ENCODE measurements at places on chromosomes 16 and 17.

DNA sequence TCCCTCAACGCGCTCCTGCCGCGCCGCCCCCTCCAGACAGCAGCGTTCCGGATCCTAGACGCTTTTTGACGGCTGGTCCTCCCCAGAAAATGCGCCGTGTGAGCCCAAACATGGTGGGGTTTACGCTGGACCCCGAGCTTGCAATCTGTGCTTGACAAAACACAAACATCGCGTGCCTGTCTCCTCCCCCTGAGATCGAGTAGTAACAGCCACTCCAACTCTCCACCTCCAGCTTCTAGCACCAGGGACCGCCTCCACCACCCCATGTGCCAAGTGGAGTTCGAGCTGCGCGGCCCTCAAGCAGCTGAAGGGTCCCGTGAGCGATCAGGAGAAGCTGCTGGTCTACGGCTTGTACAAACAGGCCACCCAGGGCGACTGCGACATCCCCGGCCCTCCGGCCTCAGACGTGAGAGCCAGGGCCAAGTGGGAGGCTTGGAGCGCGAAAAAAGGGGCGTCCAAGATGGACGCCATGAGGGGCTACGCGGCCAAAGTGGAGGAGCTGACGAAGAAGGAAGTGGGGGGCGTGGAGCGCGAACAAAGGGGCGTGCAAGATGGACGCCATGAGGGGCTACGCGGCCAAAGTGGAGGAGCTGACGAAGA, 656 bp upstream of the GEMIN4 start:
- peak; percentile 19 for DNase-seq

DNA sequence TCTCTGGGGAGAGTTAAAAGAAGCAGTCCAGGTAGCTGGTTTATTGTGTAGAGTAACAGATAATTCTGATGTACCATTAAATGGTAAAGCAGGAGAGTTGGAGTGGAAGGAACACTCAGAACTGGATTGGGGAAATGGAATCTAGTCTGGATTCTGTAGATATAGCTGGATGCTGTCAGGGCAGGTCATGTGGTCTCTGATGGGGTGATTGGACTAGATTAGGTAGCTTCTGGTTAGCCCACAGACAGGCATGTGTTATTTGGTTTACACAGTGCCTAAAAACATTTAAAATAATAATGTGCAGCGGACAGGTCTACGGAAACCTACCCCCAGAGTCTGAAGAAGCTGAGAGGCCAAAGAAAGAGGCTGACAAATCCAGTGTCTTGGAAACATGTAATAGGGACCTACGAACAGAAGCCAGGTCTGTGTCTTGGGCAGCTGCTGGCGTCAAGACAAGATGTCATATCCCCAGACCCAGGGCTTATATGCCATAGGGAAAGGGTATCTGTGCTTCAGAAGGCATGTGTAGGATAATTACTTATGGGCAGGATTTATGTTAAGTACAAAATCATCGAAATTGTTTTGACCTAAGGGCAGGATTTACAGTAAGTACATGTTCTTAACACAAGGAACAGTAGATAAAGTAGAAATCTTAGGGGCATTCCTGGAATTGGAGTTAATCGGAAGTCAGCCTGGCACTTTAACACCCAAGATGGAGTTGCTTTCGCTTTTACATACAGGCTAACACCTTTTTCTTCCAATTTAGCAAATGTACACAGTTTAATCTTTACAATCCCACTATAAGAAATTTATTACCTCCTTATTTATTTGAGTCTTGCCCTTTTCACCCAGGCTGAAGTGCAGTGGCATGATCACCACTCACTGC, 12.4 kb downstream of the LUC7L3 start:
- DNase-seq = no peak

DNA sequence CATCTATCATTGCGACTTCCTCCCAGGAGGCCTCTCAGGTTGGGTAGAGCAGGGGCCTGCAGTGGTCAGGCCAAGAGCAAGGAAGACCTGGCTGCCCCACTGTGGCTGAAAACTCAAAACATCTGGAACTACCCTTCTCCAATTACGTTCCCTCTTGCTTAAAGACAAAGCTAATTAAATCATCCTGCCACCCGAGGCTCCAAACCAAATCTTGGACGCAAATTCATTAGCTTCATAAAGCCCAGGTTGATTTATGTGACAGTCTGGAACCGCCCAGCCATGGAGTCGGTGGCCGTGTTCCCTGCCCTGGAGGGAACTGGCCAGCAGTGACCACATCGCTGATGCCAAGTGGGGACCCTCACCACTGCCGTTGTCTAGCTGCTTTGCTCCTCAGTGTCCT, 21.4 kb downstream of the GRIN2C start:
- DNase-seq = no peak

DNA sequence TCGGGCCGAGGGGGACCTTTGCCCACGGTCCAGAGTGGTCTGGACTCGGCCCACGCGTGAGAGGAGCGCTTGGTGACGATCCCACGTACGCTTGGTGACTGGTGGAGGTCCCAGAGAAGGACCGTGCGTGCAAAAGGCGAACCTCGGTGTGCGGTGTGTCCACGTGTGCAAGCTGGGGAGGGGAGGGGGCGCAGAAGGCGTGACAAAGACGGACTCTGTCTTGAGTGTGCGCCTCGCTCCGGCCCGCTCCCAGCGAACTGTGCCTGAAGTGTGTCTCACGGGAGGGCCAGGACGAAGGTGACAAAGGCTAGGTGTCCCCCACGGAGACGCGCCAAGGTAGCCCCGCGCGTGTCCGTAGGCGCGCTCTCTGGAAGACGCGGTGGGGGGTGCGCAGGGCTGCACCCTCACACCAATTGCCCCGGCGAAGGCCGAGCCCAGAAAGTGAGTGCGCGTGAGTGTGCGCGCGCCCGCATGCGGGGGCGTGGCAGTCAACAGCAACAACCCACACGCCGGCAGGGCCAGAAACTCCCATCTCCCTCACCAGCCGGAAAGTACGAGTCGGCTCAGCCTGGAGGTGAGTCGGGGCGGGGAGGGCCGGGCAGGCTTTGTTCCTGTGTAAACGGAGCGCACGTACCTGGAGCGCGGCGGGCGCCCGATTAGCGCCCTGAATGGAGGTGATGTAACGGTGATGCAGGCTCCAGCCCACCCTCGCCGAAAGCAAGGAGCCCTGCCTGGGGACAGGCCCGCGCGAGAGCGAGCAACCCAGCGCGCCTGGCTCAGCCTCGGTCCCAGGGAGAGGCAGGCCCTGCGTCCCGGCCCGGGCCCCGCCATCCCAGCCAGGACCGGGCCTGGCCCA, at the start of gene GPRC5C:
Gene GPRC5C (plus strand): TSS at position 521 of the 856 bp plus-strand sequence. CDS start 7,689 bp downstream, outside the sequence.
- DNase-seq = no peak

DNA sequence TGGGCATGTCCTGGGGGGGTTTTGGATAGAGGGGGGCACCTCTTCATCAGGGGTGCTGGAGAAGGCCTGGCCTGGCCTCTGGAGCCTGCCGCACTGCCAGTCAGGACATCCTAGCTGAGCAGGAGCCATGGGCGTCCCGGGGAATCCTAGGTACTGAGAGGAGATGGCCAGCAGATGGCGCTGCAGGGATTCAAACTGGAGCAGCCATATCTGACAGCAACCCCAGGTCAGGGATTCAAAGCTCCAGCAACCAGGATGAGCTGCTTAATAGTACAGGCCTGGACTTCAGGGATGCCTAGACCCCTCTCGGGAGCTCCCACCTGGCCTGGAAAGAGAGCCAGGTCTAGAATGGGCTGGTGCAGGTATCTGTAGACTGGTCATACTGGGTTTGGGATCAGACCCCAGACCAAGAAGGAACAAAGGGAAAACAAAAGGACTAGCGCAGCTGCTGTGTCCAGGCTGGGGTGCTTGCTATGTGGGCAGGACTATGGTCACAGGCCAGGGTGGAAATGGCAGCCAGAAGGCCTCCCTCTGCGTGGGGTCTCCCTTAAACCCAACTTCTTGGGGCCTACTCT, 306.9 kb upstream of the RBFOX1 start:
- DNase-seq = peak; percentile 26

- DNase-seq = peak; percentile 18
Measured at GRCh38 chr16:22898874-22899348, 84.9 kb downstream of the HS3ST2 start.

GRCh38 chr16:75287708-75288107, 36.3 kb upstream of the BCAR1 start:
- no peak for DNase-seq

GRCh38 chr17:62696726-62697490, 69.4 kb downstream of the MRC2 start:
- DNase-seq = no peak

GRCh38 chr16:56832768-56833167, 32.2 kb upstream of the SLC12A3 start:
- DNase-seq = no peak

GRCh38 chr17:40448213-40448638, 5.0 kb downstream of the IGFBP4 start:
- no peak for DNase-seq

- no peak for DNase-seq
Measured at GRCh38 chr17:2943981-2944380, 119.4 kb downstream of the OR1D5 start.

DNA sequence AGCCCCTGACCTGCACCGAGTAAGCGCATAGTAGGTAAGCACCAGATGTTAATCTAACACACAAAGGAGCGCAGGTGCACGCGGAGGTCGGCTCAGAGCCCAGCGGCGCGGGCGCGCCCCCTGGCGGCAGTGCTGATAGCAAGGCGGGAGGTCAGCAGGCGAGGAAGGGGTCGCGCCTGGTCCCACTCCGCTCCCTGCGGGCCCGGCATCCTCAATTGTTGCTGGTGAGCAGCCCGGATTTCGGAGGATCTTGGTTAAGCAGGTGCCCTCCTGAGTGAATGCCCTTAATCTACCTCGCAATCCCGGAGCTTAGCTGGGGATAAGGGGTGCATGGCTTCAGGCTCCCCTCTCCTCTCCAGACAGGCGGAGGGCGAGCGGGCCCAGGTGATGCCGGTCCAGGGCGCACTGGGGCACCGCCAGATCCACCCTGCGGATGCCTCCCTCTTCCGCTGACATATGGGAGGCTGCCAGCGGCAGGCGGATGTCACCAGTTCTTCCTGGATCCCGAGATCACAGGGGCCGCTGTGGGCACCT, 4.0 kb upstream of the WNT3 start:
- no peak for DNase-seq

DNA sequence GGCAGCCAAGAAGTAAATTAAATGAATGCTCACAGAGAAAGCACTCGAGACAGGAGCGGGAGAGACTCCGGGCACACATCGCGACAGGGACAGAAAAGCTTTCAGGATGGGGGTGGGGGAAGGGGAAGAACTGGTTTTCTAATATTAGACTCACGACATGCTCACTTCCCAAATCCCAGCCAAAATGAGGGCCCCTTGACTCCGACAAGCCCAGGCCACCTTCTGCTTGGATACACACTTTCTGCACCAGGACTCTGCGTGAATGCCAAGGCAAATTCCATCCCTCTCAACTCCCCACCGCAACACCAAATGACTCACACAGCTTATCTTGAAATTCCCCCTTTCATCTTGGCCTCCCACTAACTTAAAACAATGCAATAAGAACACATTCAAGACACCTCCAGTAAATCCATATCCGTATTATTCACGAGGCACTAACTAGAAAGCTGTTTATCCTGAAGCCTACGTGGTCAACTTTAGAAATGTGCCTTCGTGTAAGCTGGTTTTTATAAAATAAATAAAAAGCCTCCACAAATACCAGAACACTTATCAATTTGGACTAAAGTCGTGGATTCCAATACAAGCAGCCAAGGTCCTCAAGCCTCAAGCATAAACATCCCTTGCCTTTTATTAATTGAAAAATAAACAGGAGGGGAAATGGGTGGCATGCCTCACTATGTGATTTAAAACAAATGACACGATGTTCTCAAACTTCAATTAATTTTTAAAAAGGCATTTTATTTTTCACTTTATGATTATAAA, 46.1 kb downstream of the NXN start:
- no peak for DNase-seq

- no peak for DNase-seq
Measured at GRCh38 chr17:47235923-47236322, 17.7 kb upstream of the ITGB3 start.

- DNase-seq = no peak
Measured at GRCh38 chr16:57098188-57098841, 5.9 kb downstream of the CPNE2 start.

DNA sequence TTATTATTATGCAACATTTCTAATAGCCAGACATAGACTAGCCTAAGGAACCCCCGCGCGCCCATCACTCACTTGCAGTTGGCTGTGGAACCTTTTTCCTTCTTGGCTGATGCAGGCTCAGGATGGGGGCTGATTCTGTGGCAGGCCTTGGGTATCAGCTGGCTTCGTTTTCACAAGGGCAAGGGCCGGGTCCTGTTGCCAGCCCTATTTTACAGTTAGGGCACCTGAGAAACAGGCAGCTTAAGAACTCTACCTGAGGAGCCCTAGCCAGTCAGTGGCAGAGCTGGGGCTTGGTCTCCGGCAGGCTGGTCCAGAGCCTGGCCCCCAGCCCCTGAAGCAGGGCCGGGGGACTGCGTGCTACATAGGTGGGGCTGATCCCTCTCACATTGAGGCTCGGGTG, 28.7 kb downstream of the ADGRG5 start:
- no peak for DNase-seq

- DNase-seq = no peak
Measured at GRCh38 chr17:81317961-81318605, 23.0 kb upstream of the SLC38A10 start.

GRCh38 chr17:81109957-81110356, 55.4 kb upstream of the PVALEF start:
- DNase-seq = no peak

- DNase-seq = no peak
Measured at GRCh38 chr16:49128740-49129139, 152.9 kb downstream of the CBLN1 start.

GRCh38 chr17:83190004-83190385, 110.6 kb downstream of the METRNL start:
- DNase-seq = no peak

GRCh38 chr16:19598805-19599510, 43.5 kb downstream of the VPS35L start:
- DNase-seq = no peak

- no peak for DNase-seq
Measured at GRCh38 chr17:41800601-41801373, 11.0 kb downstream of the P3H4 start.

DNA sequence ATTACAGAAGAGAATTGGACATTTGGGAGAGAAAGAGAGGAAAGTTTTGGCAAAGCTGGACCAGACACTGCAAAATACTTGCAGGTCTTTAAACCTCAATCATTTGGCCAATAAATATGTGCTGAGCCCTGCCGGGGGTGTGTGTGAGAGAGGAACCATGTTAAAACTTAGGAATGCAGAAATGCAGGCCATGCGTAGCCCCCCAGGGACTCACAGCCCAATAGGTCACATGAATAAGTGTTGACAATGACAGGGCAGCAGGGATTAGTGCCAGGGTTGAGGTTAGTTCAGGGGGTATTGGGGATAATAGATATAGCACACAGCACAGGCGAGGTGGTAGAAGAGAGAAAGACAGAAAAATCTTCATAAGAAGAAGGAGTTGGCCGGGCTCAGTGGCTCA, 113.3 kb upstream of the ADAMTS18 start:
- DNase-seq = no peak

- no peak for DNase-seq
Measured at GRCh38 chr16:66705790-66706505, 9.4 kb upstream of the CMTM4 start.

All from activated CD4-positive, alpha-beta T cell treated with anti-CD3 and anti-CD28 coated beads for 24 hours (primary cell).